ENCODE measurements at places on chromosomes 16 and 17. TPM values are rescaled to one million over a fixed set of nuclear protein-coding genes. Genes with fewer than 3 reads are reported as not detected.

DNA sequence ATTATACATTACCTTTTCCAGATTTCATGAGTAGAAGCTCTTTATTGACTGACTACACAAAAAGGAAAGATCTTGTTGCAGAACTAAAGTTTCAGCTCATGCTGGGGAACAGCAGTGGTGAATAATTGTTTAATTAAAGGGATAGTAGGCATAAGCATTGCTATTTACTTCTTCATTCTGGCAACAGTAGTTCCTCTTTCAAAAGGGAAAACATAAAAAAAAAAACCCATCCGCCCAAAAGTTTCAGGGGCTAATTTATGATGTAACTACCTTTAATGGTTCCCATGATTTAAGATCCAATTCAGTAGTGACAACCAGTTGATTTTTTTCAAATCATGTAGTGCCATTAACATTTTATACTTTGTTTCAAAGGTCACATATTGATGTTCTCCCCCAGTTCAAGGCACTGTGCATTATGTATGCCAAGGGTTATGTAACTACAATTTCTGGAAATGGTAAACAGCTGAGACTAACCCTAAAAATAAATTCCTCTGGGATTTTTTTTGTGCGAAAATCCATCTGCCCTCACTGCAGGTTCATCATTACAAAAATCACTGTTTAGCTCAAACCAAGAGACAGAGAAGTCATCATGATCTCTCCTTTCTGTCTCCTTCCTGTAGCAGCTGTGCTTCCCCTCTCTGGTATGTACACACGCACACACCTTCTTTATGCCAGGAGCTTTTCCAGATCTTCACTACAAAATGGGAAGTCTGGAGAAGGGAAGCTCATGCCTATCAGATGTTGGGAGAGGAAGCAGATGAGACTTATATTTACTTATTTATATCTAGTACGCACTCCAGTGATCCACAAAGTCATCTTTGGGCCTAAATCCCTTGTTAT is 2.2 kb upstream of the PHLPP2 start:
- DNase-seq = no peak

GRCh38 chr16:8847145-8847544 is 21.7 kb downstream of the CARHSP1 start:
- DNase-seq = no peak

DNA sequence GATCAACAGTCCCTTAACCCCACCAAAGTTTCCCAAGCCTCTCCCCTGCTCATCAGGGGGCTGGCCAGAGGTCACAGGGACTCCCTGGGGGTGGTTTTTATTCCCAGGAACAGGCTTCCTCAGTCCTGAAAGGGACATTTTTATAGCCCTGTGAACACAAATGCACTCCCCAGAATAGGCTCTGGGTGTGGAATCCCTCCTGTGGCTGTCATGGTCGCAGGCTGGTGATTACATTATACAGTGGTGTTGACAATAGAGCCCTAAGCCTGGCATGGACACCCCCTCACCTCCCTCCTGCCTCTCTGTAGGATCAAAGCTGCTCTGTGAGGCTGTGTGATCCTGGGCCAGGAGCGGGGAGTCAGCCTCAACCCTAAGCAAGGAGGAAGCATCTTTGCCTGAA is 1.4 kb upstream of the CA4 start:
- DNase-seq = no peak

DNA sequence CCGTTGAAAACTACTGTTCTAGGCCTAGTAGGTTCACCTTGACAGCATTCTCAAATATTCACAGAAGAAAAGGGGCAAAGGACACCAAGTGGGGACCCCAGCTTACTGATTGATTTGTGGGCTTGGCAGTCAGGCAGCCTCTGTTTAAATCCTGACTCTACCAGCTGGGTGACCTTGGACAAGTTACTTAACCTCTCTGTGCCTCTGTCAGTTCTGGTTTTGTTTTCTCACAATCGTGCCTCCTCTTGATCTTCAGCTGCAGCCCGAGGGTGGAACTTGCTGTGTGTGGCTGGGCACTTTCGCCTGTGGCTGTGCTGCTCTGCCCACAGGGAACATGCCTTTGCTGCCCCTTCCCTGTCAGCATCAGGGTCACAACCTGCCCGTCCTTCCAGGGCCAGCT is 17.8 kb downstream of the RAP1GAP2 start:
- DNase-seq = no peak

GRCh38 chr17:9899280-9900043 is 5.6 kb downstream of the RCVRN start:
- DNase-seq = no peak

DNA sequence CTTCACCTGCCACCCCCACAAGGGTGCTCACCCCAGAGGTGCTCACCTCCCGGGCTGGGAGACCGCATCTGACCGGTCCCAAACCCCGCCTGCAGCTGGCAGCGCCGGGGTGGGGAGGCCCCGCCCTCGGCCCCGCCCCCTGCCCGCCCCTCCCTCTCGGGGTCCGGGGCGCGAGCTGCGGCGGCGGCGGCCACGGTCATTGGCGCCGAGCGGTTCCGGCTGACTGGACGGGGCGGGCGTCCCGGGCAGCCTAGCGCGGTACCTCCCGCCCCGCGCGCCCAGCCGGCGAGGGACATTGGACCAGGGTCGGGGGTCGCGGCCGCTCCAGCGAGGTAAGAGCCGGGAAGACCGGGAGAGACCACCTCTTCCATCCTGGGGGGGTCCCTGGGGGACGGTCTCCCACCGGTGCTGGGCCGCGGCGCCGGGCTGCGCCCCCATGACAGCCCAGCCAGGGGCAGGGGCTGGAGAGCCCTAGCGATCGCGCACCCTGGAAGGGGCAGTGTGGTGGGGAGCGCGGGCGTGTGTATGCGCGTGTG is at the start of gene CACNG5:
Gene CACNG5, plus strand, starts transcription at position 199 of the 536 bp plus-strand sequence. CDS start 42,216 bp downstream, outside the sequence.
- no peak for DNase-seq

- DNase-seq = no peak
Measured at GRCh38 chr16:8946544-8946943, 17.2 kb downstream of the USP7 start.

DNA sequence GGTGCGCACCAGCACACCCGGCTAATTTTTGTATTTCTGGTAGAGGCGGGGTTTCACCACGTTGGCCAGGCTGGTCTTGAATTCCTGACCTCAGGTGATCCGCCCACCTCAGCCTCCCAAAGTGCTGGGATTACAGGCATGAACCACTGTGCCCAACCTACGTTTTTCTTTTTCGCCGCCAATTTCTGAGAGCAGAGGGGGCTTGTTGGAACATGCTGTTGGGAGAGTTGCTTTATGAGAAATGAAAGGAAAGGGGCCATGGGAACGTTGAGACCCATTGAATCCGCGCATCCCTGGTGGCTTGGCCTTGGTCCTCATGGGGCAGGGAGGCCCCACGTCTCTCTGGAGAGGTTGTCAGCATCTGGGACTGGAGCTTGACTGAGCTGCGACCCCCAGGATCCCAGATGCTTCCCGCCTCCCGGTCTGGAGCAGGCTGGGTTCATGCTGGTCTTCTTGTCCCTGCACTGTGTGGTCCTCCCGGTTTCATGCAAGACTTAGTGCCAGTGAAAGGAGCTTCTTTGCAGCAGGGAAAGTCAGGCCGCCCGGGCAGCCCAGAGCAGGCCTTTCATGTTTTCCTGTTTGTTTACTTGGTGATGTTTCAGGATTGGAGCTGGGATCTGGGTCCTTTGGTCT is 22.8 kb downstream of the CRISPLD2 start:
- no peak for DNase-seq

COA3 gene
- polyA plus RNA-seq = 107 TPM

OSGIN1 gene
- 8.4 TPM for polyA plus RNA-seq

TP53TG3C gene
- polyA plus RNA-seq = not detected

ZC3H7A gene
- polyA plus RNA-seq = 50.4 TPM

MYH2 gene
- polyA plus RNA-seq = 0.03 TPM

GINS2 gene
- polyA plus RNA-seq = 10.2 TPM
